Activated naive CD4-positive, alpha-beta T cell treated with Interleukin-2 at 50 U/mL for 16 hours (primary cell): ENCODE measurements at places on chromosomes 7 and 10.

DNA sequence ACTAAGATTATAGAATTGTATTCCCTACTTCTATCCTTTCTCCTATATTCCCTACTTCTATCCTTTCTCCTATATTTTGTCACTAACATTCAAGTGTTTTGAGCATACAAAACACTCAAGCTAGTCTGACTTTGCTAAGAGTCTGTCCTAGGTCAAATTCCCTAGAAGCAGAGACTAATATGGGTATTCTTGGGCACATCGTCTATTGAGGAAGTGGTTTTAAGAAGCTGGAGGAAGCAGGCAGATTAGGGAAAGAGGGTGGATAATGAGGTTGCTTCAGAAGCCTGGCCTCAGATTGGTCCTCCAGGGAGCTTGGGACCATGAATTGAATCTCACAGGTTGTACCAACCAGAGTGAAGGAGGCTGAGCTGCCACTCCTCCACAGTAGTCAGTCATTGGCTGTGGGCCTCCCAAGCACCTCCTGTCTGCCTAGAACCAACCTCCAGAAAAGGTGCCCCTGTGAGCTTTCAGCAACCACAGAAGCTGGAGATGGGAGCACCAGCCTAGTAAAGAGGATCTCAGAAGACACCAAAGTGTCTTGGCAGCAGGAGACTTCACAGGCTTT is 295.9 kb upstream of the PHF14 start:
- DNase-seq, result no peak

GRCh38 chr10:79409726-79410085 is 35.7 kb downstream of the ZCCHC24 start:
- no peak for DNase-seq

- no peak for DNase-seq
Observed at GRCh38 chr10:45408421-45409319, 34.7 kb downstream of the ALOX5 start.

- DNase-seq, result no peak
Observed at GRCh38 chr7:55498142-55498541, 74.2 kb downstream of the VOPP1 start.

DNA sequence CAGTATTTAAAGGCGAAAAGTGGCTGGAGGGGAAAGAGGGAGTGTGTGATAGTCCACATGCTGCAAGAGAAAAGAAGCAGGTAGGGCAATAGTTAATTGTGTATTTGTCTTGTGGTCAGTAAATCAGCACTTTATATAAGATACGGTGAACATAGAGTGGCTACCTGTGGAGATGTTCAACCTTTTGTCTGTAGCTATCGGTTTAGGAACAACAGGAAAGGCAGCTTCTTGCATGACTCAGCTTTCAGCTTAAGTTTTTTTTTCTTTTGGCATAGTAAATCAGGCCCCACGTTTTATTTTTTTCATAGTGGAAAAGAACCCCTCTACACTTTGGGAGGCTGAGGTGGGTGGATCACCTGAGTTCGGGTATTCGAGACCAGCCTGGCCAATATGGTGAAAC is 14.2 kb upstream of the MTPN start:
- DNase-seq, result no peak

GRCh38 chr10:79400146-79401004 is 45.0 kb downstream of the ZCCHC24 start:
- DNase-seq, result peak; percentile 41

- DNase-seq, result no peak
Observed at GRCh38 chr10:1390200-1390599, 334.0 kb downstream of the WDR37 start.

- no peak for DNase-seq
Observed at GRCh38 chr7:137094-137891, 55.1 kb upstream of the FAM20C start.

DNA sequence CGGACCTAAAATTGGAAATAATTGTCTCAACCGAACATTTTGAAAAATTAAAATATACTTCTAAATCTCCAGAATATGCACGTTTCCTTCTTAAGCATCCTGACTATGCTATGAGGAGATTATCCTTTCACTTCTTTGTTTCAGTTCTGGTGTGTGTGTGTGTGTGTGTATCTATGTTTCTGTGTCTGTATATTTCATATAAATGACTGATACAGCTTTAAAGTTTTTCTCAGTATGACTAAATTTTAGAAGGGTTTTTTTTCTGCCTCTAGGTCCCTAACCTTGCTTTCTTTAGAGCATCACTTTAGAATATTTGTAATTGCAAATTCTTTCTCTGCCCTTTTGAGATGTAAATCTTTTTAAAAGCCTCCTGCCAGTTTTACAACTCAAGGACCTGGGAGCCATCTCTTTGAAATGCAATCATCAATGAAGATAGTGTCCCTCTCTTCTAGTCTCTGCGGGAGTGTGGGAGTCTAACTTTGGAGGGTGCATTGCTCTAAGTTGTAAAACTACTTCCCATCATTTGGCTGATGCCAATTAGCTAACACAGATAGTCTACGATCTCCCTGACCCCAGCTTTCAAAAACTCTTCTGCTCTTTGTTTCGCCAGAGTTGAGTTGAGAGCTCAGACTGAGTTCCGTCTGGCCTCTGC is 782.0 kb upstream of the ZWINT start:
- DNase-seq, result no peak

GRCh38 chr7:159092701-159093121 is 52.0 kb downstream of the VIPR2 start:
- no peak for DNase-seq

DNA sequence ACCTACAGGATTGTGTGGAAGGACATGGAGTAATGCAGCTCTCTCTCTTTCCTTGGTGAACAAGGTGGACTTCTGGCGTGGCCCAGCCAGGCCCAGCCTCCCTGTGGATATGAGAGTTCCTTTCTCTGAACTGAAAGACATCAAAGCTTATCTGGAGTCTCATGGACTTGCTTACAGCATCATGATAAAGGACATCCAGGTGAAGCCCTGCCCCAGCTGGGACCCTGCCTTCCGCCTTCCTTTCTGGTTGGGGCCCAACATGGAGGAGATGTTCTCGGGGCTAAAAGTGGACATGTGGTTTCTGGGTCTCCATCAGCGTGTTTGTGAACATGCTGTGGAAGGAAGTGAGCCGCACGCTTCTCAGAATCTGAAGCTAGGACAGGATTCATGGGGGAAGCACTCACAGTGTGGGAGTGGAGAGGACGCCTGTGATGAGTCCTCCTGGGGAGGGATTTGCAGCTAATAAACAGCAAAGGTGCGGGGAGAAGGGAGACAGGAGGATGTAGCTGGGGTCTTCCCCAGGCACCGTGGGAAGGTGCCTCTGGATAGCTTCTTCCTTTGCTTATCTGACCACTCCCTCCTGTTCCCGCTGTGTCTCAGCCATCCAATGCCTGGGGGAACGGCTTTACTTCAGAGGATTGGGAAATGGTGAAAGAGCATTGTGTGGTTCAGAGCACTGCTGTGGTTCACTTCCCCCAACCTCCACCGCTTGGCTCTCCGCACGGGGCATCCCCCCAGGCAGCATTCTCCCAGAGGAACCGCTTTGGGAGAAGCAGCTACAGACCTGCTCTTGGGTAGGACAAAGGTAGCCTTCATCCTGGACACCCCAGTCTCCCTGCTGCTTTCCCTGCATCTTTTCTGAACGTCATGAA is 5.5 kb downstream of the CPA5 start:
- DNase-seq, result no peak

GRCh38 chr10:72257051-72257892 is 16.5 kb upstream of the DDIT4 start:
- no peak for DNase-seq

DNA sequence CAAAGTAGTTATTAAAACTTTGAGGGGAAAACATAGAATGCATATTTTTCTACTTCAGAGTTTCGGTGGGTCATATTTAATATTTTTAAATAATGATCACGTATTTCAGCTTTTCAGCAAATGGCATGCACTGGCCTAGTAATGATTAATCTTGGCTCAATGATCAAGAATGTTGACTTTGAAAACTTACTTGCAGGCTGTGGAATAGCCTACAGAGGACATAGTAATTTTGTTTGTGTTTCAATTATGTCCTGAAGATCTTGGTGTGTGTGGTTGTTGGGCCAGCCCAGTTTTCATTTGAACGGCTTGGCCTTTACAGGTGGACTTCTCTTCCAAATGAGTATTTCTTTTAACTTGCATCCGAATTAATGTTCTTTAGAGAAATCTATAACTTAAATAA is 35.1 kb downstream of the ADD3 start:
- no peak for DNase-seq

GRCh38 chr10:21715531-21716195 is 181.6 kb downstream of the MLLT10 start:
- DNase-seq, result no peak

DNA sequence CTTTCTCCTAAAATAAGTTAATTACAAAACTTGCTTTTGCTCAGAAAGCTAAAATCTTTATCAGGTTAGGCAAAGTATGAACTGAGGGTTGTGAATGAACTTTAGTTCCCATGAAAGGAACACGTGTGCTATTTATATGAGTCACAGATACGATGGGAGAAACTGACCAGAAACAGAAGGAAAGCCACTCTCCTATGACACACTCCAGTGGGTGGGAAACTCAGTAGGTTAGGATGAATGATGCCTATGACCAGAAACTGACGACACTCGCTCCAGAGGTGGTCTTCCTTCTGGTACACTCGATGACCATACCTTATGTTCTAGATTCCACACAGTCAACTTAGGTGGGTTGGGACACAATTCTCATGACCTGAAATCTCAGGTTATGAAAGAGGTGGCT is 215.7 kb upstream of the INHBA start:
- DNase-seq, result no peak

GRCh38 chr7:50164559-50165170 is 71.6 kb upstream of the ZPBP start:
- no peak for DNase-seq

DNA sequence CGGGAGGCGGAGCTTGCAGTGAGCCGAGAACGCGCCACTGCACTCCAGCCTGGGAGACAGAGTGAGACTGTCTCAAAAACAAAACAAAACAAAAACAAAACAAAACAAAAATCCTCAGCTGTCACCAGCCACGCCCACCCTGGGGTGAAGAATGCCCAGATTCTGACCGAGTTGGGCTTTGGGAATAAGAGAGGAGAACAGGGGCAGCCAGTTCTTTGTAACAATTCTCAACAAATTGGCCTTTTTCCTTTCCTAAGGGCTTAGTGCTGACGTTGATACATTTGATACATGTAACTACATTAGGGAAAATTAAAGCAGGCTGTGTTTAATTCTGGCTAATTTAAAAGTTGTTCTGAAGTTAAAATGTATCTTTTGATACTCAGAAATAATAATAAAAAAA is 121.0 kb downstream of the EPC1 start:
- no peak for DNase-seq

DNA sequence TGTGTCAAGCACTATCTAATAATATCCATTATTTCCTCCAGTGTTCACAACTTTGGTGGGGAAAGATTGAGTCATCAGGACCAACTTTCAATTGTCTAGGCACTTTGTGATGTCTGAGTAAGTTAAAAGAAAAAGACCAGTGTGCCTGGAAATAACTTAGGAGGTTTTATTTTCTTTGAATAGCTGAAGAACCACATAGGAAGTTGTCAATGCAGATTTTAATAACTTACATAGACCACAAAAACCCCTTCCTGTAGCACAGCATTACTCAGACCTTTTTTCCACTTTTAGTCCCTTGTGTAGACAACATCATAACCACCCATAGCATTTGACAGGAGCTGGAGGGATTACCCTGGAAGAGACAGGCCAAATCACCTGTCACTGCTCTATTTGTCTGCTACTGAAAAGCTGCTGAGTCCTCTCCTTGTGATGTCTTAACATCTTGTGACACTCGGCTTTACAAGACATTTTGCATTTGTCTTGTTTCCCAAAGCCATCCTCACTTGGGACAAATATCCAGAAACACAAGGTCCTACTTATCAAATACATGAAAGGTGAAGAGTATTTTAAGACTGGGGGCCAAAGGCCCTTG is 241.5 kb upstream of the PTER start:
- DNase-seq, result no peak

GRCh38 chr10:78844960-78845607 is 223.7 kb upstream of the ZMIZ1 start:
- DNase-seq, result no peak

DNA sequence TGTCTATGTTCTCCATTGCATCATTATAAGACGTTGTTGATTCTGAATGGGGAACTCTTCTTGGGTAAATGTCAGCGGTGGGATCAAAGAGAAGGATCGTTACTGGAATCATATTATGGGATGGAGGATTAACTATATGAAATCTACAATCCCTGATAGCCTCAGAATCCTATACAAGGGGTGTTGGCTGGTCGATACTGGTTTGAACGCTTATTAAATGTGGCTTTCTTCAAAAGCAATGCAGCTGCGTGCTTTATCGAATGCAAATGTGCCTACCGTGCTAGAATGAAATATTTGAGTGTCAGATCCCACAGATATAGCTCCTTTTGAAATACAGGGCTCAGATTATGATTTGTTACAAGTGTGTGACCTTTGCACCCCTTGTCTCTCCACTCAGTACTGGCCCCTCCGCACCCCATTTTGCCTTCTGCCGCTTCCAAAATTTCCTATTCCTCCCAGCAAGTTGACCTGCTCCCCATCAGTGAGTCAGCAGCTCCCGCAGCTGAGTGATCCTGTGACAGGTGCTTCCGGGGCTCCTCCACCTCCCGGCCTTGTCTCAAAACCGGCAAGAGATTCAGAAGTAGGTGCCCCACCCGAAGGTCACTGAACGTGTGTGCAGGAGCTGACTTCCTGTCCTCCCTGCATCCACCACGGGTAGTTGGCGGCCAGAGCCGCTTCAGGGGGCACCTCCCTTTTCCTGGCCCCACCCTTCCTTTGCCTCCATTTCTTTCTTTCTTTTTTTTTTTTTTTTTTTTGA is 76.6 kb downstream of the PTPRE start:
- DNase-seq, result no peak

- DNase-seq, result no peak
Observed at GRCh38 chr10:130074639-130075038, 36.0 kb downstream of the C10orf143 start.

- no peak for DNase-seq
Observed at GRCh38 chr7:45190406-45191165, 33.0 kb downstream of the RAMP3 start.

GRCh38 chr10:61071580-61071979 is 127.6 kb upstream of the RHOBTB1 start:
- DNase-seq, result no peak

- DNase-seq, result no peak
Observed at GRCh38 chr7:115816318-115816974, 214.1 kb downstream of the TFEC start.

DNA sequence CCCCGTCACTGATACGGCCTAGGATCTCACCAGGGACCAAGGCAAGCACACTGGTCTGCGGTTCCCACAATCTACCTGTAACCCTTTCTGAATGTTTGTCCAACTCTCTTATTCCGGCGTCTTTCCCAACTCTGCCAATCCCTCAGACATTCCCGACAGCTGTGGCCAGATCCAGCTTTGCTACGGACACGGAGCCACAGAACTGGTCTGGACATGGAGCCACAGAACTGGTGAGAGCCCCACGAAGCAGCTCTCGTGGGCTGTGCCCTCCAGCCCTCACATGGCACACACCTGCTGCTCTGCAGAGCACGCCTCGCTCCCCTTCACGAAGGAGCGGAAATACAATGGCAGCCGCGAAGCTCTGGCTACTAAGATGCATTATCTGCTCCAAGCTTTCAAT is 376.8 kb downstream of the DNAJB6 start:
- no peak for DNase-seq
